ENCODE measurements at places on chromosomes 16 and 17.
A peak's percentile ranks its signal among the peaks of the same experiment; 100 is the strongest.

DNA sequence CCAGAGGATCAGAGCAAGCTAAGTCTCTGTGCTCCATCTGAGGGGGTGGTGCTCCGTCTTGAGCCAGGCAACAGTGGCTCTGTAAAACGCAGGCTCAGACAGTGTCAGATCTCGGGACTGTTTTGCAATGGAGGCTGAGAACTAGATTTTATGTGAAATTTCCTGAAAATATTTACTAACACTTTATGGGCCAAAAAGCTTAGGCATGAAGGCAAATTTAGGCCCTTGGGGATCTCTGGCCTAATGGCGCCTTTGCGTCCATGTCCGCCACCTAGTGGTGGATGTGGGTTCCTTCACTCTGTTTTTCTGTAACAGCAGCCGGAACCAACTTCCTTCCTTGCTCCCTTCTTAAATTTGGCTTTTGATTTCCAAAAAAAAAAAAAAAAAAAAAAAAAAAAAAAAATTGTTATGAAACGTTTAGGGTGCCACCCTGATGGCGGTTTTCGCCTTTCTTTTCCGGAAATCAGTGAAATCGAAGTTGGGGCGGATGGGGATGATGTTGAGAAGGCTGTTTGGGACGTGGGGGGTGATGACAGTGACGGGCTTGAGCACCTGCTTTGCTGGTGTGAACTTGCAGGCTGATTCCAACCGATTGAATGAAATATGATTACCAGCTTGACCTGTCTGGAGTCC lies 14.0 kb upstream of the ELAC2 start:
- DNase-seq: no peak

GRCh38 chr17:60091908-60092331 lies 13.2 kb upstream of the HEATR6 start:
- DNase-seq: no peak

DNA sequence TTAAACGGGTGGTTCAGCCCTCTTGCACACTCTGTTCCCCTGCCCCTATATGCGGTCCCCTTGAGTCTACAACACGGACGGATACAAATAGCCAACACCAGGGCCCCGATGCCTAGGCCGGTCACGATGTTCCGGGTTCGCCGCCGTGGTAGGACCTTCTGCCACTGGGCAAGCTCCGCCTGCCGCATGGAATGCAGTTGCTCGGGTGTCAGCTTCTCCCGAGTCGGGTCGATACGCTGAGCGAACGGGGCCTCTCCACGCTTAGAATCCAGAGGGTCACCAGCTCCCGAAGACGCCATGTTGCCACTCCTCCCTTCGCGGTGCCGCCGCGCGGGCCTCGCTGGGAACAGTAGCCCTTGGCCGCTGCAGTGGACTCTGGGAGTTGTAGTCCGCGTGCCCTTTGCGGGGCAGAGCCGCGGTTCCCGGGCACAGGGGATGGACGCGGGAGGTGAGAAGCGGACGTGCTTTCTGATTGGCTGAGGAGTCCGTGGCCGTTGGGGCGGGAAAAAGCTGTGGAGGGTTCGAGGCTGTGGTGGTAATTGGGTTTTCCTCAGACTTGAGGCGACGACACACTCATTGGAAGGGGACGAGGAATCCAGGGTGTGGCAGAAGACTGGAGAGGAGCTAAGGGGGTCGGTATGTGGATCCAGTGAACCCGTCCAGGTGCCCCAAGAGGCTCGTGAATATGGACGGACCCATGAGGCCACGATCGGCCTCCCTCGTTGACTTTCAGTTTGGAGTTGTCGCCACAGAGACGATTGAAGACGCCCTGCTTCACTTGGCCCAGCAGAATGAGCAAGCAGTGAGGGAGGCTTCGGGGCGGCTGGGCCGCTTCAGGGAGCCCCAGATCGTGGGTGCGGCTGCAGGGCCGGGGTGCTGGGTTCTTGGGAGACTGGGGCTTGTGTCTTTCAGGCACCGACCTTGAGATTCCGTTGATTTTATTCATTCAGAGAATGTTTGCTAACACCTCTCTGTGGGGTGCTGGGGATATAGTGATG lies at the start of the genes CNTD1 and COA3:
Gene CNTD1 (plus strand): TSS at position 479 of the 998 bp plus-strand sequence. CDS start 207 bp downstream, at position 686.
Gene COA3 (minus strand): TSS at position 322 of the 998 bp plus-strand sequence. CDS start 23 bp downstream, at position 299.
- peak; percentile 47 for DNase-seq

GRCh38 chr17:19719355-19720209 lies 3.2 kb upstream of the SLC47A2 start:
- DNase-seq: no peak

- no peak for DNase-seq
Observed at GRCh38 chr16:51153577-51154031, 2.5 kb upstream of the SALL1 start.

- no peak for DNase-seq
Observed at GRCh38 chr17:57538736-57539456, 206.2 kb downstream of the CCDC182 start.

GRCh38 chr16:48524348-48525200 lies 85.4 kb downstream of the N4BP1 start:
- no peak for DNase-seq

DNA sequence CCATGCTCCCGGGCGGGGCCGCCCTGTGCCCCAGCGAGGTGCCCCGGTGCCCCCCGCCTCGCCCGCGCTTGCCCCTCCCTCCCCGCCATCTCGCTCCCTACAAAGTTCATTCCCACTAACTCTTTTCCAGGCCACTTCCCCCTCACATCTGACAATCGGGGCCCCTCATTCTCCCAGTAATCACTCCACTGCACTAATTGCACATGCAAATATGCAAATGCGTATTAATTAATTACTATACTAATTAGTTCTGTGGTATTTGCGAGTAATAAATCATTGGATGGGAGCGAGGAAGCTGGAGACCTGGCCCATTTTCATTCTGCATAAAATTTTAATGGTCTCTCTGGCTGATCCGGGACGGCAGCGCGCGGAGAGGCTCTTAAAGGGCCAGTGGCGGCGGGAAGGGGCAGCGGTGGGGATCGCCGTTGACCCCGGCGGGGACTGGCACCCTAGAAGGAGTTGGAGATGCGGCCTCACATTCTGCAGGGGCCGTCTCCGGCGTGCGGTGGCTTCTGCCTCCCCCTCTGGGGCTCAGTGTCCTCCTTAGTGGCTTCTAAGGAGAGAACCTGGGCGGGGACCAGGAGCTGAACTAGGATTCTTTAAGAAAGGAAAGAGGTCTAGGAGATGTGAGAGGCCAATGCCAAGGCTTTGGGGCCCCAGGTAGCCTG lies 8.4 kb upstream of the PPP1R1B start:
- DNase-seq: no peak

DNA sequence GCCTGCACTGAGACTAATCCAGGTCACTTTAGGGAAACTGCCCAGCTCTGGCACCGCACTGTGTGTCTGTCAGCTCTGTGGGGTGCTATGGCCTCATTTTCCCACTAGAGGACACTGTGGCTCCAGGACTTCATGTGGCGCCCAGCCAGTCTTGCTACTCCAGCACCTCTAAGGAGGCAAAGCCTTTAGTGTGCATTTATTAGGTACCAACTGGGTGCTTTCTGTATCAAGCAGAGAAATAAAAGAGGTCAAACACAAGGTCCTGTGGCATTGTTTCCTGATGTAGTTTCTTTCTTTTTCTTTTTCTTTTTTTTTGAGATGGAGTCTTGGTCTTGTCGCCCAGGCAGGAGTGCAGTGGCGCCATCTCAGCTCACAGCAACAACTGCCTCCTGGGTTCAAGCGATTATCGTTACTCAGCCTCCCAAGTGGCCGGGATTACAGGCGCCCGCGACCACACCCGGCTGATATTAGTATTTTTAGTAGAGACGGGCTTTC lies 12.5 kb upstream of the RHBDL3 start:
- DNase-seq: peak; percentile 36

GRCh38 chr17:149231-149630 lies 11.9 kb downstream of the SCGB1C2 start:
- DNase-seq: no peak

DNA sequence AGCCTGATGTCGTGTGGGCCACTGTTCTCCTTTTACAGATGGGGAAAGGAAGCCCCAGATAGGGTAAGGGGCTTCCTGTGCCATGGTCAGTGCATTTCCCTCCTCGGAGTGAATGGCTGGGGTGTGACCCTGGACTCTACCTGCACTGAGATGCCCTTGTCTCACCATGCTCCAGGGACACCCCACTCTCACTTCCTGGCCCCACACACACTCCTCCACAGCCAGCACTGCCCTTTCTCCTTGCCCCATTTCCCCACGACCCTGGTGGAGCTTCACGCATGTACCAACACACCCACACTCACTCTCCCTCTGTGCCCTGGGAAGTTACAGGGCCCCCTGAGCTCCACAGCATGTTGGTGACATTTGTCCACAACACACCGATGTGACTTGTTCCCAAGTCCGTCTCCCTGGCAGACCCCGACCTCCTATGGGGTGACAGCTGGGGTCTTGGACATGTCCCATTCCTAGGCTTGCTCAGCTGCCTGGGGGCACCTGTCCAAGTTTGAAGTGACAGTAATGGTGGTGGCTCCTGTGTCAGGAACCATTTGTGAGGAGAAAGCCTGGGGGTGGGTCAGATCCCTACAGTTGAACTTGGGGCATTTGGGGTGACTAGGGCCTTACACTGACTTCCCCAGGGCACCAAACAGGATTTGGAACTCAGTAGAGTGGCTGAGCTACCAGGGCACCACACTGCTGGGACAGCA lies 47.4 kb downstream of the PECAM1 start:
- DNase-seq: no peak

GRCh38 chr17:58324056-58324408 lies 4.6 kb downstream of the TSPOAP1 start:
- no peak for DNase-seq

DNA sequence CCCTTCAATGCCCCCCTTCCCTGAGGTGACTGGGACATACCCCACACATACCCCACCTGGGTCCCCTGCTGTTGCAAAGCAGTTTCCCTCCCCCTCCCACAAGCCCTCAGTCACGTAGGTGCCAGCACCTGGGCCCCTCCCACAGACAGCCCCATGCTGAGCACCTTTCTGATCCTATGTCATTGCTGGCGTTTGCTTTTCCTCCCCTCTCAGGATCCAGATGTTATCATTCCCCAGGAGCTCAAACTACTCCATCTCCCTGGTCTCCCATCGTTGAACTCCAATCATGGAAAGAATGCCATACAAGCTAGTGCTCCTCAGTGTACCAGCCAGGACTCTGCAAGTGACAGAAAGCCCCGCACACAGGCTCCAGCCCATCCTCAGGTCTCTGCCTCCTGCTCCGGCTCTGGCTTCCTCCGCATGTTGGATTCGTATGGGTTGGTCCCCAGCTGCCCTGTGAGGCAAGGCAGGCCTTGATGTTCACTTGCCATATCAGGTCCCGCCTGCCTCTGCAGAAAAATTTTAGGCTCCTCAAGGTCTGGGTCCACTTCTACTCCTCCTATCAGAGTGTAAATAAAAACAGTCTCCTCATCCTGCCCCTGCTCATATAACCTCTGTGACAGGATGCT lies 31.4 kb upstream of the MED9 start:
- DNase-seq: no peak

DNA sequence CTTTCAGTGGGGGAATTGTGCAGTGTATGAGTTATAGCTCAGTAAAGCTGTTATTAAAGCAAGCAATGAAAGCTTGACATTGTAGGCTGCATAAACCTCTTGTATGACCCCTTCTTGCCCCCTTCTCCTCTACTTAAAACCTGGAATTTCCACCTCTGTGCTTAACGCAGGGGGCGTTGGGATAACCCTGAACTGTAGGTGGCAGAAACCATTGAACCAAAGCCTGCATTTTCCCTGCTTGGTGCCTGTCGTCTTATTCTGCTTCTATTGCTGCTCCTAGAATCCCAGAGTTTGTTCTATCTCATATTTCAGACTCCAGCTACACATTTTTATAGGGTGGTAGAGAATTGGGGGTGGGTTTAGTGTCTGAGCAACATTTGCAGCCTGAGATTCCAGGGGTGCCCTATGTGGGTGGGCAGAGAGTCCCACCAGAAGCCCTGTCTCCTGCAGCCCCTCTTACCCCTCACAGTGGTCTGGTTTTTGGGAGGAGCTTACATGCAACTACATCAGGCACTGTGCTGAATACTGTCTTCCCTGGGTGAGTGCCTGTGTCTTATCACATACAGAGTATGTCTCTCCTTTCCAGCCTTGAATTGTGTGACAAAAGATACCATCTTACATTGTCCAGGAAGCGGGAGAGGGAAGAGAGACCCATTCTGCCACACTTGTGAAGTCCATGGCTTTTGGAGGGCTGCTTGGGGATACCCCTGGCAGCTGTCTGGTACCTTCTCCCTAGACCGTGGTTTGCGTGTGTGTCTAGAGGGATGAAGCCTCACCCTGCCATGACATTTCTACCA lies 407.7 kb upstream of the EEF2KMT start:
- no peak for DNase-seq

DNA sequence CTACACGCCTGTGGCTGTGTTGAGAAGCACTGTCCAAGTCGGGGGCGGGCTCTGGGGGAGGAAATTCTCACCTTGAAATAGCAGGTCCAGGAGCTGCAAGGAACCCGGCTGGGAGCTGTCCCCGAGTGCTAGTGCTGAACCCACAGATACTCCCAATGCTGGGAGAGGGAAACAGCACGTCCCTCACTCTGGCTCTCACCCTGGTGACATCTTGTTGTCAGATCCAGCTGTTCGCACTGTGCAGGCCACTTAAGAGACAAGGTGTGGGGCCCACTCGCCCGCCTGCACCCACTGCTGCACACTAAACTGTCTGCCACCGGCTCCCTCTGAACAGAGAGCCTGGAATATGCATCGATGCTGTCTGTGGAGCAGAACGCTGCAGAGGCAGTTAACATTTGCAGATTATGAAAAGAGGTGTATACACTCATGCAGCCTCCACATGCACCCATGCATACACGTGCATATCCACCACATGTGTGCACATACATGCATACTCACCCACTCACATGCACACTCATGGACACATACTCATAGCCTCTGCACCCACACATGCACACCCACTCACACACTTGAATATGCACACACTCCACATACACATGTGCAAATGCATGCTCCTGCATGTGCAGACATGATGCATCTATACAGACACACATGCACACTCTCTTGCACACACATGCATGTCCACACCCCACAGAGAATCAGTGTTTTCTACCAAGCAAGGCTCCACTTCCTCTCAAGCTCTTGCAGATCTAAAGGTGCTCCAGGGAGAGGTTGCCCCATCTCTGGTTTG lies 42.0 kb downstream of the MGAT5B start:
- DNase-seq: no peak

DNA sequence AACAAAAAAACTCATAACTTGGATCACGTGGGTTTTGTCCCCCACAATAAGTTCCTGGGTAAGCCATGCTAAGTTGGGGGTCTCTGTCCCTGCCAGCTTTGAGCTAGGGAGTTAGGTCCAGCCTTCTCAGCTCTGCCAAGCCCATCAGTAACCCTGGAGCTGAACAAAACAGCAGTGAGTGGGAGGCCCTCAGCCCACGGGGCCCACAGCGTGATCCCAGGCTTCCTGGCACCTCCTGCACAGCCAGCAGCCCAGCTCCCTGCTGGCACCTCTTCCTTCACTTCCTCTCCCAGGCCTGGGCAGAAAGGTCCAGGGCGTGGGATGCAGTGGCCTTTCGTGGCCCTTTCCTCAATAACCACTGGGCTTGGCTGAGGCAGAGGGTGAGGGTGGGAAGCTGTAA lies 35.5 kb upstream of the CDC42EP4 start:
- DNase-seq: no peak

GRCh38 chr17:39062846-39063680 lies 88.4 kb downstream of the PLXDC1 start:
- no peak for DNase-seq

DNA sequence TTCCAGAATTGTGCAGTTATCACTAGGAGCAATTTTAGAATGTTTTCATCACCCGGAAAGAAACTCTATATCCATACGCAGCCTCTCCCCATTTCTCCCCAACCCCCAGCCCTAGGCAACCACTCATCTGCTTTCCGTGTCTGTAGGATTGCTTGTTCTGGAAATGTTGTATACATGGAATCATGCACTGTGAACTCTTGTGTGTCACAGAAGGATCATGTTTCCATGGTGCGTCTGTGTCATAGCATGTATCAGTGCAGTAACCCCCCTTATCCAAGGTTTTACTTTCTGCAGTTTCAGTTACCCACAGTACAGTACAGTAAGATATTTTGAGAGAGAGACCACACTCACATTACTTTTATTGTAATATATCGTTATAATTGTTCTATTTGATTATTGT lies 299.4 kb downstream of the CPPED1 start:
- DNase-seq: no peak

All from stimulated activated CD8-positive, alpha-beta memory T cell treated with anti-CD3 and anti-CD28 coated beads, Interleukin-4, amount 100 ng/mL, for 1 hour (primary cell).